ENCODE measurements at places on chromosomes 4 and X.

DNA sequence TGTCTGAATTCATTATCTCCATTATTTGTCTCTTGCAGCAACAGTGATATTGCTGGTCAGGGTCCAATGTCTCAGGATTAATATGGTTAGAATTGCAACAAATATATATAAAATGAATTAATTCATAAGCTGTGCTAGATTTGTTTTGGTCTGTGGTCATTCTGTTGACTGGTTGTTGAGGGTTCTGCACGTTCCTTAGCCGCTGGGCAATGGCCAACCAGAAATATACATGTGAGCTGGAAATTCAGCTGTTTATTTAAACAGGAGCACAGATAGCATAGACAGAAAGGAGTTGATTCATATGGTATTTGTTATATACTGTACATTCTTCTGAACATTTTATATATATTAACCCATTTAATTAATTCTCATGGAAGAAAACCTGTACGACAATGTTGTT lies 100.8 kb downstream of the RPA4 start:
- no peak for DNase-seq

- DNase-seq, result peak; percentile 67
Measured at GRCh38 chr4:124337874-124338273, 374.7 kb downstream of the ANKRD50 start.

DNA sequence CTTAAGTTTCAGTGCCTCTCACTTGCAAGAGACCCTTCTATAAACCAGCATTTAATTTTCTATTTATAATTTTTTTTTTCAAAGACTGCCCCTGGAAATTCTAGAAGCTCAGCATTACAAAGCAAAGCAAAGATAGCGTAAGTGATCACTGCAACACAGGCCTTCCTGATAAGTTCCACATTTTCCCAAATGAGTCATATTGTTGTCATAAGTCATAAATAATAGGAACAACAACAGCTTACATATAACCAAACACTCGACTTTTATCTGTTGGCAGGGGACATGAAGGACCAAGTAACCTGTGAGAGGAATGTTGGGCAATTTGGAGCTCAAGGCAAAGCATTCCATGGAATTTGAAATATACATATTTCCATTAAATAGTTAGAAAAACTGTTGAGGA lies 815.5 kb downstream of the DMD start:
- no peak for DNase-seq

DNA sequence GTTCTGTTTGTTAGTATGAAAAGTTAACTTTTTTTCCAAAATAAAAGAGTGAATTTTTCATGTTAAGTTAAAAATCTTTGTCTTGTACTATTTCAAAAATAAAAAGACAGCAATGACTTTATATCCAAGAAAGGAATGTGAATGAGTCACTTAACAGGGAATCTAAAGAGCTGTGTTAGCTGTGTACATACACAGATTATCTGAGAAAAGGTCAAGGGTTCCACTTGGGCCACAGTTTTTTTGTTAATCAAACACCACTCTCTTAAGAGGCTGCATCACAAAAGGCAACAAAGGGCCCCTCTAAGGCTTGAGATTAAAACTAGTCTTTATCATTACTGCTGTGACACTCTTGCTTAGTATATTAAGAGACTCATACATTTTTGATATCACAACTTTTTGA lies 82.1 kb downstream of the FIP1L1 start:
- DNase-seq, result no peak

GRCh38 chr4:40323866-40324265 lies 11.3 kb upstream of the CHRNA9 start:
- DNase-seq, result no peak

DNA sequence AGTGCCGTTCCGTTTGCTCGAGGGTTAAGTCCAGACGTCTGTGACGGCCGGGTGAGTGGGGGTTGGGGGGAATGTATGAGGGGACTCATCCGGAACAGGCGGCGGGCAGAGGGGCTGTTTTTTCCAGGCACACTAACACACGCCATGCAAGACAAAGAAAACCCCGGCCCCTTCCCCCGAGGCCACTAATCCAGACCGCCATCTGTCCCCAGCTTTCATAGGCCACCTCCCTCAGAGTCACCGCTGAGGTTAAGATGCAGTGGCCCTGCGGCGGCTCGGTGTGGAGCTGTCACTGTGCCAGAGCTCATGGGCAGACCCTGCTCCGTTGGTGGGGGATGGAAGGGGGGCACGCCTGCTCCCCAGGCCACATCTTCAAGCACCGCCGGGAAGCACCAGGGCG lies 34.1 kb downstream of the SORCS2 start:
- DNase-seq, result no peak

DNA sequence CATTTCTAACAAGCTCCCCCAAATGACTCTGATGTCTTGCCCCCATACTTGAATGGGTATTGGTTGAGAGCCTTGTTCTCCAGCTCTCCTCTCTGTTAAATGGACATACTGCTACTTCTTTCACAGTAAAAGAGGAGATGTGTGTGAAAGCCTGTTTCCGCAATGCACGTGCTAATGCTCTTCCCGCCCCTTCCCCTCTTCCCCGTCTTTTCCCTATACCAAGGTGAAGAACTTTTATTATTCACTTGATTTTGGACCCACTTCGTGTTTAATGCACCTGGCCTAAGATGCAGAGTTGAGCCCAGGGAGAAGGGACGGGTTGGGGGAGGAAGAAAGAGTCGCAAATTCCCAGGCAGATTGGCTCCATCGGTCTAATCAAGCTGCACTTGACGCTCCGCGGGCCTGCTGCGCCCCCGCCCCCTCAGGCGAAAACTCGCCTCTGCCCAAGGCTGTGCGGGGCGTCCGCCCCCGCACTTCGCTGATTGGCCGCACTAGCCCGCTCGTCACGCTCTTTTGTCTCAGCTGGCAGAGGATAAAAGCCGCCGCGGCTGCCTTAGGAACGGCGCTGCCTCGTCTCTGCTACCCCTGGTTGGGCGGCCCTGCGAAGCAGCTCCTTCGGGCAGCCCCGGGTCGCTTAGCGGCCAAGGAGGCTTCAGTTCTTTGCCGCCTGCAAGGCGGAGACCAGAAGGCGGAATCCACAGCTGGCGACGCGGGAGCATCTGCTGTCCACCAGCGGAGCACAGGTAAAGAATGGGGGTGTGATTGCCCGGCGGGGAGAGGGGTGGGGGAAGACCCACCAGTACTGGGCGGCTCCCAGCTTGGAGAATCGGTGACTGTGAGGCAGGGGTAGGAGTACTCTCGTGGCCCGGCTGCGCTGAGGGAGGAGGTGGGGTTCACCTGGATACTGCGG lies at the start of gene ZCCHC12:
TSS of gene ZCCHC12 (plus strand) at position 562 of the 910 bp plus-strand sequence. CDS start 1,421 bp downstream, outside the sequence.
- peak; percentile 64 for DNase-seq

GRCh38 chrX:152819266-152819665 lies 11.3 kb downstream of the CETN2 start:
- no peak for DNase-seq

- no peak for DNase-seq
Measured at GRCh38 chr4:188082796-188083195, 26.6 kb downstream of the TRIML2 start.

DNA sequence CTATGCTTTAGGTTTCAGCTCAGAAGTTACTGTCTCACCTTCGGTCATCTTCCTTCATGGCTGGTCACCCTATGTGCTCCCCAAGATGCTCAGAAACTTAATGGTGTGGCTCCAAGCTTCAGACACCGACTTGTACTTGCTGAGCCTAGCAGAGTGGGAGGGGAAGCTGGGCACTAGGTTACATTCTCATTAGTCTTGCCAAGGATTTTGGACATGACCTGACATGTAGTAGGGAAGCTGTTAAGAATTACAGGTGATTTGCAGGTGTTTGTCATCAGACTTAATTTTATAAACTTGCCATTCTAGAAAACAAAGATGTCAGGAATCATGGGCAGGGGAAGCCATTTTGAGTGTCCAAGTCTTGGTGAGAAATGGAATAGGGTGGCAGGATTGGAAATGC lies 72.4 kb downstream of the CCNG2 start:
- DNase-seq, result no peak

DNA sequence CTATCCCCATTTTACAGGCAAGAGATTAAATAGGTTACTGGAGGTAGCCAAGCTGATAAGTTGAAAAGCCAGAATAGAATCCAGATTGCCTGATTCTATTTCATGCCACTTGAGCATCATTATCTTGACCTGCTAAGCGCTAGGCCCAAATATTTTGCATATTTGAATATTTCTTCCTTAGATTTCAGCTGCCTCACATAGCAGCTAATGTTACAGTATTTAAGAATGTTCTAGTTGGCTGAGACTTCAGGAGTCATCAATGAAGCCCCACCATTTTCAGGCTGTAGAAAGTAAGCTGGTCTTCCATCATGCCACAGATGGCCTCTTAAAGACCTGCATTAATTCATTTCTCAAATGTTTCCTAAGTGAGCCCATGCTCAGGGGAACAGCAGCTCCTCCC lies 121.4 kb downstream of the SHROOM3 start:
- DNase-seq, result no peak

DNA sequence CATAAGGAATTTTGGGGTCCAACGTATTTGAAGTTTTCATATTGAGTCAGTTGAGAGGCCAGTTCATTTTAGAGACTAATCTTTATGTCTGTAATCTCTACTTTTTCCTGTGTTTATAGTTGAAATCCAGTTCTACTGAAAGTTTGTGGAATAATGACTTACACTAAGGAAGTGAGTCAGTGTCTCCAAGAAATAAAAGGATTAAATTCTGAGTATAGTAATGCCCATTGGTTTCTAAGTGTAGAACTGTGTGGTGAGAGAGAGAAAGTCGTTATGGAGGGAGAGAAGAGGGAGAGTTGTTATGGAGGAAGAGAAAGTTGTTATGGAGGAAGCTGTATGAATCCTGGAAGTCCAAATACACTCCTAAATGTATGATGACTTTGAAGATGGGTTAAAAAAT lies 264.6 kb upstream of the HAND2 start:
- DNase-seq, result no peak

DNA sequence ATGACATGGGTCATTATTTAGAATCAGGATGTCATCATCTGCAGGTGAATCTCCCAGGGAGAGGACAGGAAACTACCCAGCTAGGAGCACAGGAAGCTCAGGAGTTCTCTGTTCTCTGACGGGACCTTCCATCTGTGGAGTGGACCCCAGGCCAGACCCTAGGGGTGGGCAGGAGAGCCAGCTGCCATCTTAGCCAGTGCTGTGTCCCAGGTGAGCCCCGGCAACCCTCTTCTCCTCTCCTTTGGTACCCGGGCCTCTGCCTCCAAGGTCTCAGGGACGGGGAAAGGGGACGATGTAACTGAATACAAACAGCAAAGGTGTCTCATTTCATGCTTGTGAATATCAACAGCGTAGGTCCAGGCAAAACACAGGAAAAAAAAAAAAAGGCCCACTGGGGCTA lies 48.5 kb downstream of the C4orf50 start:
- DNase-seq, result no peak

DNA sequence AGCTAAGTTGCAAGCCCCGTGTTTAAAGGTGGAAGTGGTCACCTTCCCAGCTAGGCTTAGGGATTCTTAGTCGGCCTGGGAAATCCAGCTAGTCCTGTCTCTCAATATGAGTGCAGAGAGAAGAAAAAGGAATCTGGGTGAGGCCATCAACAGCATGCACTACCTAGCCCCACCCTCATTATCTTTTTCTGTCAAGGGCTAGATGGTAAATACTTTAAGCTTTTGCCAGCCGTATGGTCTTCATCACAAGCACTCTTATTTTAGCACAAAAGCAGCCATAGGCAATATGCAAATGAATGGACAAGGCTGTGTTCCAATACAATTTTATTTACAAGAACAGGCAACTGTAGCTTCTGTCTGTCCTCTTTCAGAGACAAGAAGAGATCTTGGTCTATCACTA lies 282.9 kb downstream of the ZNF674 start:
- DNase-seq, result no peak

- DNase-seq, result no peak
Measured at GRCh38 chrX:55142919-55143310, 54.1 kb downstream of the PAGE2 start.

GRCh38 chrX:153945956-153946943 lies 1.8 kb upstream of the RENBP start:
- DNase-seq, result no peak

DNA sequence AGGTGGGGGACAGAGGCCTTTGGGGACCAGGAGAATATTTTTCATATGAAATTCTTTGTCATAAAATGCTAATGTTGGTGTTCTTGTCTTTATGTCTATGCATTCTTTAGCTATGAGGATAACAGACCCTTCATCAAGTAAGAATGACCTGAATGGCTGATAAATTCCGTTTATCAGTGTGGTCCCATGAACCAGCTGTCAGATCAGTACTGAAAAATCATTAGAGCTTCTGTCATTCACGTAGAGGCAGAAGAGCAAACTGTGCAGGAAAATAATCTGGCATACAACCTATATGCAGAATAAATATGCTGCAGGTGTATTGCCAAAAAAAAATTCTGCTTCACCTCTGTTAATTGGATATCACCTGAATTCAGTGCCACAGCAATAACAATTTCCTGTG lies 828.6 kb downstream of the ADGRL3 start:
- DNase-seq, result no peak

DNA sequence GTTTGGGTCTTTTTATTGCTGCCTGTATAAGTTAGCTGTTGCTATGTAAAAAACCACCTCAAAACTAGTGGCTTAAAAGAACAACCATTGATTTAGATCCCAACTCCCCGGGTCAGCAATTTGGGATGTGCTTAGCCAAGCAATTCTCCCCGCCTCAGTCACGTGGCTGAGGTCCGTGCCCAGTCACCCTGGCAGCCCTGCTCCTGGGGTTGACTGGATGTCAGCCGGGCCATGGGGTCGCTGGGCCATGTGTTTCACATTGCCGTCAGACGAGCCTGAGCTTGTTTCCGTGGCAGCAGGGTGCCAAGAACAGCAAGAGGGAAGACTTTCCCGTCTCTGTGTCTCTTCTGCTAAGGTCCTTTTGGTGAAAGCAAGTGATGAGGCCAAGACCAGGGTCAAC lies 345.7 kb upstream of the FAT1 start:
- peak; percentile 77 for DNase-seq

DNA sequence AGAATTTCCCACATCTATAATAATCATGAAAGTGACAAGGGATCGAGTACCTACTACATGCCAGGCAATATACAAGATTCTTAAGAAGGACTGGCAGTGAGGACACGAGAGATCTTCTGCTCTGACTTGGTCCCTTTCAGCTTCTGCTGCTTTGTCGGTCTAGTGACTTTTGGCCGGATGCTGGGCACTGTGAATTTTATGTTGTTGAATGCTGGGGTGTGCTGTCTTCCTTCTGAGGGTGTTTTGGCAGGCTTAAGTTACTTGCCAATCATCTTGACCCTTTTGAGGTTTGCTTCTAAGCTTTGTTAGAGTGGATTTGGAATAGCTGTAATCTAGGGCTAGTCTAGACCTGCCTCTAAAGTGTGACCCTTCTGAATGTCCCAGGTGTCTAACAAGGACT lies 23.5 kb downstream of the NAT8L start:
- no peak for DNase-seq

GRCh38 chr4:181161669-181162068 lies 1081.5 kb upstream of the TENM3 start:
- DNase-seq, result no peak

DNA sequence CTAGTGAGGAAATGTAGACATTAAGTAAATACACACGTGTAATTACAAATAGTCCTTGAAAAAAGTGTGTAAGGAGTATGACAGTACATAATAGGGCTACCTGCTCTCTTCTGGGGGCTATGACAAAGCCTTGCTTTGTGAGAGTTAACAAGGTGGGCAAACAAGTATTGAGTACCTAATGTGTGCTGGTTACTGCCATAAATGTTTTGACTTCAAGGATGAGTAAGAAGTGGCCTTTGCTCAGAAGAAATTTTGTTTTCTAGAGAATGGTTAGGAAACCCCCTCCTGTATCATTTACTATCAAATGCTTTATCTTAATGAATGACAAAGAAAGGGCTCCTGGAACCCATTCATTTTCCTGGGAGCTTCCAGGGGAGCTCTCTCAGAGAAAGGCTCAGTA lies 167.0 kb upstream of the CASK start:
- no peak for DNase-seq

- no peak for DNase-seq
Measured at GRCh38 chrX:120446498-120446897, 22.6 kb downstream of the LAMP2 start.

- no peak for DNase-seq
Measured at GRCh38 chr4:110106931-110107296, 91.5 kb downstream of the ELOVL6 start.
